ENCODE measurements at places on chromosomes 6 and 20.

DNA sequence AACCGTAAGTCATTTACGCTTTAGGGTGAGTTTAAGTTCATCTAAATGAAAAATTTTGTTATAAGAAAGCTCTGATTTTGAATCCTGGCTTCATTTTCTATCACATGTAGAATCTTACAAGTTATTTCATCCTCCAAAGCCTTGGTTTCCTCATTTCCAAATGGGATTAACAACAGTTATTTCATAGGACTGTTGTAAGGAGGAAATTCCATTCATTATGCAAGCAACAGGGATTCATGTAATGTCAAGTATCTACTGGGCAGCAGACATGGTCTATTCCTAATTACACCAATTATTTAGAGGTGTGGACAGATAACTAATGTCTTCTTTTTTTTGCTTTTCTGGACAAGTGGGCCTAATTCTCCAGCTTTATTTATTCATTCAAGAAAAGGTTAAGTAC lies 154.0 kb downstream of the PDSS2 start:
- no peak for DNase-seq

GRCh38 chr6:158653577-158654354 lies 3.9 kb downstream of the SYTL3 start:
- DNase-seq, result no peak

- DNase-seq, result no peak
These were observed 289.8 kb upstream of the IRAK1BP1 start for GRCh38 chr6:78577585-78577984.

GRCh38 chr6:24988562-24988961 lies 52.8 kb upstream of the RIPOR2 start:
- DNase-seq, result no peak

GRCh38 chr6:47536816-47537401 lies 59.3 kb downstream of the CD2AP start:
- DNase-seq, result no peak

DNA sequence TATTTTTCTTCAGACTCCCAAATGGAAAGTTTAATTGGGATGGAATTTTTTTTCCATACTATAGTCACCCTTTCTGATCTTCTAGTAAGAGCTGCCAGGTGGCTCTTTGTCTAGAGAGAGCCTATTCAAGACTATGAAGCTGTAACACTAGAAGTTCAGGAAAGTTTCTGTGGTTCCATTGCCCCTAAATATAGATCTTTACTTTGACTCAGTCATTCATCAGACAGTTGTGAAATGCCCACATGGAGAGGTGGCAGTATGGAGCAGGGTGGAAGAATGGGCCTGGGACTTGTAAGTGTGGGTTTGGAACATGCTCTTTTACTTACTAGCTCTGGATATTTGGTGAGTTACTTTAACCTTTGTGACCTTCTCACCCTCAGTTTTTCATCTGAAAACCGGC lies 87.8 kb downstream of the CTNNBL1 start:
- no peak for DNase-seq

- DNase-seq, result no peak
These were observed 55.0 kb downstream of the TRIM38 start for GRCh38 chr6:26017632-26017966.

Measured in progenitor cell of endocrine pancreas (in vitro differentiated cells).